Panc1 (cell line): ENCODE measurements at places on chromosomes 7 and 10. TPM values are rescaled to one million over a fixed set of nuclear protein-coding genes. Genes with fewer than 3 reads are reported as not detected.

RASSF4 gene
- total RNA-seq = 13.9 TPM

CPA5 gene
- total RNA-seq = not detected

FGFR2 gene
- total RNA-seq = 5.7 TPM

GDF2 gene
- total RNA-seq = not detected

HOXA3 gene
- 30.2 TPM for total RNA-seq

SPDYE11 gene
- not detected for total RNA-seq

PLCE1 gene
- 39.7 TPM for total RNA-seq

CPXM2 gene
- not detected for total RNA-seq

WDR86 gene
- total RNA-seq = 0.72 TPM

TMEM140 gene
- 3.2 TPM for total RNA-seq

ACHE gene
- total RNA-seq = 10.4 TPM
